ENCODE measurements at places on chromosomes 4 and X. TPM values are rescaled to one million over a fixed set of nuclear protein-coding genes. Genes with fewer than 3 reads are reported as not detected.

- H3K27me3 ChIP-seq, result no peaks in the 10 kb centered on the region
- no peak overlapping the region for H3K4me3 ChIP-seq
- DNase-seq, result no peak
- peak overlapping the region; percentile 38 for H3K27ac ChIP-seq
- peaks cover 32% of the 10 kb centered on the region for H3K4me1 ChIP-seq
Measured at GRCh38 chr4:156763511-156763910, 208.1 kb downstream of the PDGFC start.

GRCh38 chrX:98924511-98924910 lies 1485.6 kb downstream of the PCDH19 start:
- H3K27me3 ChIP-seq, result no peaks in the 10 kb centered on the region
- no peak overlapping the region for H3K4me3 ChIP-seq
- H3K36me3 ChIP-seq, result no peaks in the 10 kb centered on the region
- H3K4me1 ChIP-seq, result no peaks in the 10 kb centered on the region
- H3K27ac ChIP-seq, result no peak overlapping the region
- DNase-seq, result no peak

- H3K27me3 ChIP-seq, result no peaks in the 10 kb centered on the region
- no peak overlapping the region for H3K4me3 ChIP-seq
- DNase-seq, result no peak
- H3K27ac ChIP-seq, result no peak overlapping the region
- no peaks in the 10 kb centered on the region for H3K36me3 ChIP-seq
- H3K4me1 ChIP-seq, result no peaks in the 10 kb centered on the region
Measured at GRCh38 chr4:102705391-102705935, 55.3 kb downstream of the MANBA start.

GRCh38 chr4:76703123-76703490 lies 194.8 kb downstream of the SOWAHB start:
- peaks cover 29% of the 10 kb centered on the region for H3K4me1 ChIP-seq
- no peaks in the 10 kb centered on the region for H3K27me3 ChIP-seq
- no peak overlapping the region for H3K27ac ChIP-seq

DNA sequence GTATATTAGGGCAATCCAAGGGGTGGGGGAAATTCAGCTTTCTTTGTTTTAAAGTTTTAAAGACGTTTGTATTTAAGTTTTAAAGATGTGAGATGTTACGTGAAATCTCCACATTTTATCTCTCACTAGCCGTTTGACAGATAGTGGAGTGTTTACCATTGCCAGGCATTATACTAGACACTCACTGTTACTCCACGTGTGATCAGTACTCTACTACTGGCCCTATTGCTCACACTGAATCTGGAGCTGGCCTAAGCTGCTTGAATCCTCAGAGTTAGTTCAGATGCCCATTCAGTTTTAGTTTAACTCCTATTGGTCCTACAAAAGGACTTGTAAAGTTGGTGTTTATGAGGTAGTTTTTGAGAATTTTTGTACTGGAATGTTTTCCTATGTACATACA lies 4.5 kb downstream of the ADAD1 start:
- H3K27me3 ChIP-seq, result no peaks in the 10 kb centered on the region
- H3K4me3 ChIP-seq, result no peak overlapping the region
- H3K4me1 ChIP-seq, result no peaks in the 10 kb centered on the region
- H3K36me3 ChIP-seq, result no peaks in the 10 kb centered on the region
- no peak for DNase-seq

DNA sequence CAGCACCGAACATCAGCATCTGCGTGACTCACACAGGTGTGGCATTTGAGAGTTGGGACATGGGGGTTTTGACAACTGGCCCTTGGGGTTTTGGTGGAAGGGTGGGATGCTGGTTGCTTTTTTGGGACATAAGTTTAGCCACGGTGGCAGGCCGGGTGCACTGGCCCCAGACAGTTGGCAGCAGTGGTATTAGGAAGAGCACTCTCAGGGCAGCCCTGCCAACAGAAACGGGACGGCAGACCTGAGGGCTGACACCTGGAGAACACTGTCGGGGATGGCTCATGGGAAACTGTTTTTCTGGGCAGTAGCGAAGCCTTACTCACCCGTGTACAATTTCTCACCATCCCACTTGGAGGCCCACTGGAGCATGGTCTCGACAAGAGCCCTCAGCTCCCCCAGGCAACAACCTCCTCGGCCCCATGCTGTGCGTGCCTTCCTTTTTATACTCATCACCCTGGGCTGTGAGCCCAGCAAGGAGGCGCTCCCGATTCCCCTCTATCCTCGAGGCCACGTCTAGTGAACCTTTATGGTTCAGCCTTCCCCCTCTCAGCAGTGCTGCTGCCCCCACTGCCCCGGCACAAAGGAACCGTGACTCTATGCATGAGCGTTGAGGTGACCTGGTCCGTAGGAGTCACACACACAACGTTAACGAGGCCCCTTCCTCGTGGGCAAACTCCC lies 30.6 kb downstream of the WDR1 start:
- H3K4me1 ChIP-seq, result no peaks in the 10 kb centered on the region
- no peak overlapping the region for H3K27ac ChIP-seq
- DNase-seq, result peak; percentile 65
- no peaks in the 10 kb centered on the region for H3K27me3 ChIP-seq
- H3K36me3 ChIP-seq, result peaks cover 97% of the 10 kb centered on the region

- H3K27ac ChIP-seq, result no peak overlapping the region
- no peaks in the 10 kb centered on the region for H3K27me3 ChIP-seq
- no peak for DNase-seq
- no peaks in the 10 kb centered on the region for H3K36me3 ChIP-seq
- H3K4me3 ChIP-seq, result no peak overlapping the region
- no peaks in the 10 kb centered on the region for H3K4me1 ChIP-seq
Measured at GRCh38 chr4:11069581-11070211, 359.0 kb downstream of the HS3ST1 start.

The CPLX1 gene
- not detected for total RNA-seq

DNA sequence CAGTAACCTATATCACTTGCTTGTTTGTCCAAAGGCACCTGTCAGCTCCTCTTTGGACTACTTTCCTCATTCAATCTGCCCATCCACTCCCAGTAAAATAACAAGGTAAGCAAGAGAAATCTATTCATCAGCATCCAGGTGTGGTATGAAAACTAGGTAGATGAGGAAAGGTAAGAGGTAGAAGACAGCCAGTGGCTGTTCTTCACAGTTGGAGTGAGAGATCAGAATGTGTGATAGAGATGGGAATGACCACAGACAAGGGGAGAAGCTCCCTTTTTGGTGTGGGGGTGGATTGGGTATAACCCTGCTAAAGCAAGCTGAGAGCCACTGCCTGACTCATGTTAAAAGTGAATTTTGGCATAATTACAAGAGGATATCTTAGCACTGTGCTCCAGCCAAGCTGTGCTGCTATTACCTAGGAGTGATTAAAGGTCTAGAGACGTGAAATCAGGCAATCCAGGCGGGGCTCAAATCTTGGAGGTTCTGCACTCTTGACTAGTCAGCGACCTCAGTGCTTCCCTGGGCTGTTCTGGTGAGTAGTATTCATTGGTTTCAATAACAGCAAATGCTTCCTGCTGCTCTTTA lies 28.1 kb upstream of the RASL11B start:
- H3K4me1 ChIP-seq, result peaks cover 6% of the 10 kb centered on the region
- H3K4me3 ChIP-seq, result no peak overlapping the region

The CNKSR2 gene
- total RNA-seq, result 1.2 TPM

GRCh38 chrX:153061732-153062131 lies 5.5 kb downstream of the PNMA3 start:
- peaks cover 17% of the 10 kb centered on the region for H3K27me3 ChIP-seq
- H3K4me1 ChIP-seq, result peaks cover 6% of the 10 kb centered on the region
- no peak overlapping the region for H3K27ac ChIP-seq
- DNase-seq, result peak; percentile 95
- H3K36me3 ChIP-seq, result no peaks in the 10 kb centered on the region

DNA sequence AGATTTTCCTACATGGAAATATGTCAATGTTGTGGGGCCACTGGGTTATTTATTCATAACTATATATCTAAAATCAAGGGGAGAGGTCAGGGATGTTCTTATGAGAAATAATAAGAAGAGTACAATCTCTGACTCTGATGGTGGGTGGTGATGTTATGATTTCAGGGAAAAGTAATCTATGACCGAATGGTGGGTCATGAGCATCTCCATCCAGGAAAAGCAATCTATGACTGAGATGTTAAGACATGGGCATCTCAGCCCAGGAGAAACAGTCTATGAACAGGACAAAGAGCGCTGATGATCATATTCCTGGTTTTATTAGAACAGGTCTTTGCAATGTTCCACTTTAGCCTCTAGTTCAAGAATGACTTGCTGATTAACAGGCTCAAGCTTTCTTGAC lies 137.1 kb downstream of the ARSF start:
- no peak overlapping the region for H3K4me3 ChIP-seq
- H3K36me3 ChIP-seq, result no peaks in the 10 kb centered on the region
- DNase-seq, result no peak
- H3K27me3 ChIP-seq, result no peaks in the 10 kb centered on the region
- no peak overlapping the region for H3K27ac ChIP-seq
- H3K4me1 ChIP-seq, result no peaks in the 10 kb centered on the region

The SPANXD gene
- total RNA-seq, result not detected

DNA sequence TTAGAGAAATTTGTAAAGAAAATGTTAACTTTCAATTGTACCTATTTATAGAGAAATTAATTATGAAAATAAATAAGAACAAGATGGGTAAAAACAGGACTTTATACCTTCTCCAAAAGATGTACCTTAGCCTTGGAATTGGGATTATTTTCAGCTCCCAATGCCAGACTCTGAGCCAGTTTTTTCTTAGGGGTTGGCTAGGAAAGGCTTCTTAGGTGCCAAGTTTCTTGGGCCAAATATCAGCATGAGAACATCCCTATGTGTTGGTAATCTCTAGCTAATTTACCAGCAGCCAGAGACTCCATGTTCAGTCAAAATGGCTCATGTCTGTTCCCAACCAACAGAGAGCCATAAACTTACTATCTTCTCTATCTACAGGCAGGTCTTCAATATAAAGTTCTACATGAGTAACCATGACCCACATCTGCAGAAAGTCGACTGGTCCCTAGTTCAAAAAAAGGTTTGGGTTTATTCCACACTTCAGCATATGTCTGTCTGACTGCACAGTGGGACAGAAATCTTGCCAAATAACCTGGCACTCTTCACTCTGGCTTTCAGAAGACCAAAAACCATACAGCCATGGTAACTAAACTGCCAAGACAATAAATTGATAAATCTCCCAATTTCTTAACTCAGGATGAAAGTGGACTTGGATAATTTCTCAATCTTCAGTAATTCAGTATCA lies 380.5 kb upstream of the RASGEF1B start:
- H3K36me3 ChIP-seq, result no peaks in the 10 kb centered on the region
- H3K4me3 ChIP-seq, result no peak overlapping the region
- H3K4me1 ChIP-seq, result no peaks in the 10 kb centered on the region

- no peaks in the 10 kb centered on the region for H3K4me1 ChIP-seq
- H3K4me3 ChIP-seq, result no peak overlapping the region
- no peak for DNase-seq
- H3K36me3 ChIP-seq, result no peaks in the 10 kb centered on the region
- no peaks in the 10 kb centered on the region for H3K27me3 ChIP-seq
- H3K27ac ChIP-seq, result no peak overlapping the region
Measured at GRCh38 chrX:123481913-123482851, 250.7 kb downstream of the THOC2 start.

- no peaks in the 10 kb centered on the region for H3K36me3 ChIP-seq
- H3K27me3 ChIP-seq, result no peaks in the 10 kb centered on the region
- no peak overlapping the region for H3K4me3 ChIP-seq
- no peak overlapping the region for H3K27ac ChIP-seq
- H3K4me1 ChIP-seq, result peaks cover 4% of the 10 kb centered on the region
Measured at GRCh38 chr4:52157641-52158316, 106.7 kb downstream of the SPATA18 start.
